ENCODE measurements at places on chromosomes 7 and 10.

DNA sequence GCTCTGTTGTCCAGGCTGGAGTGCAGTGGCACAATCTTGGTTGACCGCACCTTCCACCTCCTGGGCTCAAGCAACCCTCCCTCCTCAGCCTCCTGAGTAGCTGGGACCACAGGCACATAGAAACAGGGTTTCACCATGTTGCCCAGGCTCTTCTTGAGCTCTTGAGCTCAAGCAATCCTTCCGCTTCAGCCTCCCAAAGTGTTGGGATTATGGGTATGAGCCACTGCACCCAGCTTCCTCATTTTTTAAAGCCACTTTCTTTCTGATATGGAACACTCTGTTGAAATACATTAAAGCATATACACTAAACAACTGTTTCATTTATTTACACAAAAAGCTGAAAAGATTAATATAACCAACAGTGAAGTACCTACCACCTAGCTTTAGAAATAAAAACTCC lies 117.2 kb downstream of the CLEC2L start:
- no peak for DNase-seq

DNA sequence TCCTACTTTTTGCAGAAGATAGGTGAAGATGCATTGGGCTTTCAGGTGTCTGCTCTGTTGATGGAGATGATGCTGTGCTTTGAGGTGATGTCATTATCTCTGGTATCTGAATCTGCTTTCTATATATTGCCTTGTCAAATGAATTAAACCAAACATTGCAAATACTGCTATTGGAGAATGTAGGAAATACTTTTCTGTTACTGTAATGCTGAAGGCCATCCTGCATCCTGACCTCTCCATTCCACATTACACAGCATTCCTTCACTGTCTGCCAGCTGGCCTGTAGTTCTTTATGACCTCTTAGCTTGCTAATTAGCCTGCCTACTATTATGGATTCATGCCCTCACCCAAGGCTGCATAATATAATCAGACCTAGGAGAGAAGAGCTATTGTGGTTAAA lies 73.2 kb downstream of the VCL start:
- no peak for DNase-seq

- no peak for DNase-seq
Observed at GRCh38 chr7:122864016-122864415, 22.2 kb downstream of the CADPS2 start.

DNA sequence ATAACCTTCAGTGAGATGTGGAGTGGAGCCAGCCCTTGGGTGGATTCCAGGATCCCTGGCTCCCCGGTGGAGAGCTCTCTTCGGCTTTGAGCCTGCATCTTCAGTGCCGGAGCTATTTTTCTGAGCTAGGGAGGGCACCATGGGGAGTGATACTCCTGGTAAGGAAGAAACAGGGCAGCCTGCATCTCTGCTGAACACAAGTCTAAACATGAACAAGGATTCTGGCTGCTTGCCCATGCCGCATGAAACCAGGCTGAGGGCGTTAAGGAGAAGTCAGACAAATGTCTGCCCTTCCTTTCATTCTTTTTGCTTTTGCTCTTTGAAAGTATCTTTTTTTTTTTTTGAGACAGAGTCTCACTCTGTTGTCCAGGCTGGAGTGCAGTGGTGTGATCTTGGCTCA lies 60.4 kb downstream of the EVX1 start:
- DNase-seq: peak; percentile 84

- no peak for DNase-seq
Observed at GRCh38 chr10:44572146-44572545, 187.2 kb upstream of the CXCL12 start.

DNA sequence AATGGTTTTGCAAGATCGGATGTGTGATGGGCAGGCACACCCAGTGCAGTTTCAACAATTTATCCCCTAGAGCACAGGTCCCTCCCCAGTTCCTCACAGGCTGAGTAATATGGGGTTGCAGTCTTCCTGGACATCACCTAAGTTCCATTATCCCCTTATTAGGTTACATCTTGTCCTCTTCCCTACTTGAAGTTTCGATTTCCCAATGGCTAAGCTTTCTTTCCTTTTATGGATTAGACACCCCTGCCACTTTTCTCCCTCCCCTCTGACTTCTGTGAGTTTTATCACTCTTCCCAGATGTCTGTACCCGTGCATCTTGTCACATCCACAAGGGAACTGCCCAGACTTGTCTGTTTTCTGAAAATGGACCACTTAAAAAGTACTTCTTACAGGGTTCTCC lies 2.4 kb upstream of the NIPSNAP2 start:
- no peak for DNase-seq

Data from DMS79 (cell line).